ENCODE measurements at places on chromosomes 13 and 19. TPM values are rescaled to one million over a fixed set of nuclear protein-coding genes. Genes with fewer than 3 reads are reported as not detected.

The PRSS57 gene
- not detected for total RNA-seq

The KCNJ14 gene
- total RNA-seq, result 0.80 TPM

The SLITRK6 gene
- 19.0 TPM for total RNA-seq

DNA sequence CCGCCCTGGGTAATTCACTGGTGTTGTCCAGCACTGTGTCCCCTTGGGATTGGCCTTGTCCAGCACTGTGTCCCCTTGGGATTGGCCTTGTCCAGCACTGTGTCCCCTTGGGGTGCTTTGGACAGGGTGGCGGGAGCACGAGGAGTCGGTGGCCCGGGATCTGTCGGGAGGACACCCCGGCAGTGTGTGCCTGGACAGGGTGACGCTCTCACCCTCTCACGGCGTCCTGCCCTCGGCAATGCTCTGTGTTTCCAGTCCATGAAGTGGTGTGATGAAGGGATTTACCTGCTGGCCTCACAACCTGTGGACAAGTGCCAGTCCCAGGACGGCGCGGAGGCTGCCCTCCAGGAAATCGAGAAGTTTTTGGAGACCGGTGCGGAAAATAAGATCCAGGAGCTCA is 29.9 kb upstream of the F7 start:
- no peak for DNase-seq

- DNase-seq, result peak; percentile 95
Observed at GRCh38 chr19:6765738-6766356, 1.4 kb downstream of the SH2D3A start.

Measured in breast epithelium (tissue), 4 donors.